ENCODE measurements at places on chromosomes 16 and 17.

- no peak for DNase-seq
Measured at GRCh38 chr17:56502120-56502654, 91.3 kb upstream of the NOG start.

- no peak for DNase-seq
Measured at GRCh38 chr16:12417030-12417814, 386.5 kb downstream of the CPPED1 start.

- peak; percentile 30 for DNase-seq
Measured at GRCh38 chr17:20156196-20157000, 147.2 kb downstream of the SPECC1 start.

DNA sequence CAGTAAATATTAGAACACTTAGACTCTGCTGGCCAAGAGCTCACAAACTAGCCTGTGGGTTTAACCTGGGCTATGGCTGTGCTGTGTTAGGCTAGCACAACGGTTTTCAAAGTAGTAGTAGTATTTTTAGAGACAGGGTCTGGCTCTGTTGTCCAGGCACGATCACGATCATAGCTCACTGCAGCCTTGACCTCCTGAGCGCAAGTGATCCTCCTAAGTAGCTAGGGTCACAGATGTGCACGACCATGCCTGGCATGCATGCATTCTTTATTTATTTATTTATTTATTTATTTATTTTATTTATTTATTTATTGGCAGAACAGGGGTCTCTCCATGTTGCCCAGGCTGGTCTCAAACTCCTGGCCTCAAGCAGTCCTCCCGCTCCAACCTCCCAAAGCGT lies 10.3 kb downstream of the MRPL27 start:
- DNase-seq = no peak

DNA sequence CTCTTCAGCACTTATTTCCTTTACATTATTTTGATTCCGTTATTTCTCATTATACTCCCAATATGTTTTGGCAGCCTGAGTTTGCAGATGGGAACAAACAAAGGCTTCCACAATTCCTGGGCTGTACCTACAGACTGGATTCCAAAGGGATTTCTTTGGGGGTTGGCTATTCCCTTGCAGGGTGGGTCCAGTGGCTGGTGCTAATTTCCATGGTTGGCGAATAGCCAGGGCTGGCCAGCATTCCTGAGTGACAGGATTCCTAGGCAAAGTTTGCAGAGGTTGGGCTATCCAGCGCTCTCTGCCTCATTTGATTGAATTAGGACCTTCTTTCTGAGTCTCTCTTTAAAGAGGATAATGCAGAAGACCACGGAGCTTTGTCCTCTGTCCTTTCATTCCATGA lies 207.4 kb downstream of the MAF start:
- DNase-seq = no peak

GRCh38 chr16:65510241-65510640 lies 388.4 kb upstream of the CDH11 start:
- no peak for DNase-seq

DNA sequence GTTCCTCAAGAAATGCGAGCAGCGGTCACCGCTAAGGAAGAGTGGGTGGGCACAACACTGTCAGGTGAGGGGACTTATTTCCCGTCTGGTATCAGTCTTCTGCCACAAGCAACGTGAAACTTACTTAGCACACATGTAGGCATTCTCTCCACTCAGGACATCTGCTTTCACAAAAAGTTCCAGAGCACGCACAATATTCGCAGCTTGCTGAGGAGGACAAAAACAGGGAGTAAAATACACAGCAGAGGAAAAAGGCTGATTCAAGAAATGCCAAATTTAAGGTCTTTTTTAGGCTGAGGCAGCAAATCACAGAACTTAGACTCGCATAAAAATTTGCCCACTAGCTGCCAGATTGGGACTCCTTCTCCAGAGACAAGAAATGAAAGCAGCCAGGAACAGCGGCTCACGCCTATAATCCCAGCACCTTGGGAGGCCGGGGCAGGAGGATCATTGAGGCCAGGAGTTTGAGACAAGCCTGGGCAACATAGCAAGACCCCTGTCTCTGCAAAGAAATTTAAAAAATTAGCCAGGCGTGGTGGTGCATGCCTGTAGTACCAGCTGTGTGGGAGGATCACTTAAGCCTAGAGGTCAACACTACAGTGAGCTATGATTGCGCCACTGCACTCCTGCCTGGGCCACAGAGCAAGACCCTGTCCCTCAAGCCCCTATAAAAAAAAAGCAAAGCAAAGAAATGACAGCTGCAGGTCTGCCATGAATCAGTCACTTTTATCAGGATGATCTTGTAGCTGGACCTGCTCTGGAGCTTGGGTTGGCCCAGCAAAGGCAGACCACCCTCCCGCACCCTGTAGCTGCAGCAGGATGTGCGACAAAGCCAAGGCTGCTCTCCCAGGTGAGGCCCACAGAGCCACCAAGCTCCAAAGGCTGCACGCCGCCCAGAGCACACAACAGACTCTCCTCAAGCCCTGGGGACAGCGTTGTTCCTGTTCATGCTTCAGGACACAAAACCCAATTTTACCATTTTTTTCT lies 20.5 kb downstream of the USP36 start:
- no peak for DNase-seq

GRCh38 chr16:56617212-56618085 lies 8.1 kb upstream of the MT1E start:
- no peak for DNase-seq

- no peak for DNase-seq
Measured at GRCh38 chr16:86466696-86467406, 43.5 kb upstream of the FOXF1 start.
